H7 (cell line): ENCODE measurements at places on chromosomes 12 and 14. TPM values are rescaled to one million over a fixed set of nuclear protein-coding genes. Genes with fewer than 3 reads are reported as not detected.

- DNase-seq: no peak
These were observed 221.8 kb upstream of the SSTR1 start for GRCh38 chr14:37985826-37986470.

DNA sequence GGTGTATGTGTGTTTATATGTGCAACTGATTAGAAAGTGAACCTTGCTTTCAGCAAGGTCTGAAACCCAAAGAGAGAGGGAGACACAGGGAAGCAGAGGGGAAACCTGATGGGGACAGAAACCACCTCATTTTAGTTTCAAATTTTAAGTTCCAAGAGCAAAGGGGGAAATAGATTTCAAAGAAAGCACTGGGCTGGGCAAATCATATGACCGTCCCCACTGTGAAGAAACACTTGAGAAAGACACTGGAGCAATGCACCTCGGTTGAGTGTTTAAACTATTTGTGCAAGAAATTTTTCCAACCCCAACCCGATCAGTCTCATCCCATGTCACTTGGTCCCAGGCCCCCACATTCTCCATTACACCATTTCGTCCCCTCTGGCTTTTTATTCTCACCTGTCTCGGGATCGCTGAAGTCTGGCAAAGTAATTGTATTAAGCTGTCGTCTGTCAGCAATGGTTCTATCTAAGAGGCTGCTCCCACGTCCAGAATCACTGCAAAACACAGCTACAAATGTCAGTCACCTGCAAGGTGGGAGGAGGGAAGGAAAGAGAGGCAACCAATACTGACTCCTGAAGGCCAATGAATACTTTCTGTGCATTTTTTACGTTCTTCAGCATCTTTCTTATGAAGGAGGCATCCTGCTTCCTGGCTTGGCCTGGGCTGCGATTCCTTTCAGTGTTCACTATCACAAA, 205.7 kb downstream of the TTC7B start:
- no peak for DNase-seq

- DNase-seq: no peak
These were observed 3.0 kb downstream of the FIGNL2 start for GRCh38 chr12:51845482-51845881.

GRCh38 chr14:68519671-68520187, 273.1 kb downstream of the ZFP36L1 start:
- DNase-seq: no peak

DNA sequence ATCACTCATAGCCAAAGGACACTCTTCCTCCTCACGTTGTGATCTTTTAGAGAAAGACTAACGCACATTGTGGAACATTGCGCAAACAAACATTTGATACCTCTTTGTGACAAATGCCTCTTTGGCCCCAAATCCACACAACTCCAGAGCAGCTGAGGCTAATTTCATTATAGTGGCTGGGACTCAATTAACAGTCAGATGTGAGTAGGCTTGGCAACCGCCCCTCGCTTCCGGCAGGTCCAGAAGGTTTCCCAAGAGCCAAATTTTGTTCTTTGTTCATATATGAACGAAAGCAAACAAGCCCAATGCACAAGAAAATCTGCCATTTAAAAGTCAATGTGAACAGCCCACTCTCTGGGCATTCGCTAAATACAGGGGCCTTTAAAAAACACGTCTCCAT, 273.9 kb downstream of the GLT1D1 start:
- no peak for DNase-seq

DNA sequence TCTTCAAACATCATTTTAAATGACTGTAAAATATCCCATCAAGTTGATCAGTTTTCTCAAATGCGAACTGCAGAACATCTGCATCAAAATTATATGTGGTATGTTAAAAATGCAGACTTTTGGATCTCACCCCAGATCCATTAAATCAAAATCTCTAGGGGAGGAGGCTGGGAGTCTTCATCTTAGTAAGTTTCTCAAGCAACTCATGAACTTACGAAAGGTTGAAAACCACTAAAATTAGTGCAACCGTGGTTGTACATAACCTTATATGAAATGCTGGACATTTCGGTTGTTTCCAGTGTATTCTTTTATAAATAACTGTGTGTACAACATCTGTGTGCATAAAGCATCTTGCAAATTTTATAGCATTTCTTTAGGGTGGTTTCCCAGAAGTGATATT, 39.2 kb downstream of the ZFP36L1 start:
- no peak for DNase-seq

DNA sequence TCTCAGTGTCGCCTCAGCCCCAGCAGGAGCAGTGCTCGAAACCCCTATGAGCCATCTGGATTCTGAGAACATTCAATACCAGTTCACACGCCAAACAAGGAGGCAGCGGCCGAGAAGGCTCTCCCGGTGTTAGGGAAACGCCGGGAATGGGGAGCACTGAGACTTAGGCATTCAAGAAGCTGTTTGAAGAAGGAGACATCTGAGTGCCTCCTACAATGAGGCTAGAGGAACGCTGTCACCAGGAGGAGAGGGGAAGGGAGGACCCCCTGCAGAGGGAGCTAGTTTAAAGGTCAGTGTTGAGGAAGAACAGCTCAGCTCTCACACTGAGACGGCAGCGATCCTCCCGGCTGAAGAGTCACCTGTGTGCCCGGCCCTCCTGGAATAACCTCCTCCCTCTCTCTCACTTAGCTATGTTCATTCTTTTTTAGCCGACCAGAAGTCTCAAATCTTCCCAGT, 69.9 kb downstream of the SERPINA3 start:
- DNase-seq: peak; percentile 67

DNA sequence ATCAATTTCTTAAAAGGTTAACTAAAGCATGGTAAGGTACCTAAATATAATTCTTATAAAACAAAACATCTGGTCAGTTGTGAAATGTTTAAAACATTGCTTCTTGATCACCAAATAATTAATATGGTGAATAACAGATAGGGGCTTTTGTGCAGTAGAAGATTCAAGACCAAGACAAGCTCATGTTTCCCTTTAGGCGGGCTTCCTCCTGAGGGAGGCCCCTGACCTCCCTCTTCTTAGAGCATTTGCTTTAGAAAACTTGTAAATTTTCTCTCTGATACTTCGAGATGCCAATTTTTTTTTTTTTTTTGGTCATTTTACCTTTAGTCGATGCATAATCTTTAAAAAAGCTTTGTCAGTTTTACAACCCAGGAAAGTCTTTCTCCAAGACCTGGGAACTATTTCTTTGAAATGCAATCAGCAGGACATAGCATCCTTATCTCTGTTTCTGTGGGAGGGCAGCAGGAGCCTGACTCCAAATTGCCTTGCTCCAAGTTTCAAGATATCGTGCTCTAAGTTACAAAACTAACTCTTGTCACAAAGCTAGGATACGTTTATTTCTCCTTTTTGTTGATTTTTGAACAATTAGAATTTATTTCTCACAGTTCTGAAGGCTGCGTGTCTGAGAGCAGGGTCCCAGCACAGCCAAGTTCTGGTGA, 66.6 kb upstream of the BICD1 start:
- DNase-seq: peak; percentile 37

- DNase-seq: peak; percentile 91
These were observed 743 bp downstream of the PUS1 start for GRCh38 chr12:131929581-131930456.

DNA sequence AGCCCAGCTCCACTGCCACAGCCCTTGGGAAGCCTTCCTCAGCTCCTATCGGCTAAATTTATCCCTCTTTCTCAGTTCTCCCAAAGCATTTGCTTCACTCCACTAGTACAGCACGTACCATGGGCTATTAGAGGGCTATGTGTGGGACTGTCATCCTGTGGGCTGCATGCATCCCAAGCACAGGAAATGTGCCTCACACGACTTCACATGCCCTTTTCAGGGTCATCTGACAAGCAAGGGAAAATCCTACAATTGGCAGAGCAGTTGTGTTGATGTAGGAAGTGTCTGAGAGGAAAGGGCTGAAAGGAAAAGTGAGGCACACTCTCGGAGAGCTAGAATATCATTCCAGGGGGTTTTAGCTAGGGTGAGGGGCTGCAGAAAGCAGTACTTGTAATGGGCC, 47.6 kb downstream of the NINJ2 start:
- no peak for DNase-seq

GRCh38 chr12:109720152-109720856, 6.7 kb downstream of the FAM222A start:
- DNase-seq: no peak

DNA sequence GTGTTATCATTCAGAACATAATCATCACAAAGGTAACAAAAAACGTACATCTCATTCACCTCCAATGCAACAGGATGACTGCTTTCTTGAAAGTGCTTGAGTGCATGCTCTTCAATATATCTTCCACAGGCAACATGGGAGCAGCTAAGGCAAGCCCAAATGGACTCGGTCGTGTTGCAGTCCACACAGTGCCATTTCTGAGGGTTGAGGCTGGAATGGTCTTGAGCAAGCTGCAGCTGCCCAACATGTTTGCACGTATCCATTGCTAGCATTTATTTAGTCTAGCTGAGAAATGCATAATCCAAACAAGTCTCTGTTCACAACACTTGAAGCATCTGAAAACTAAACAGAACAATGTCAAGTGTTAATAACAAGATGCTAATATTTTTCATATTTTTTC, 17.3 kb downstream of the USP44 start:
- DNase-seq: no peak

DNA sequence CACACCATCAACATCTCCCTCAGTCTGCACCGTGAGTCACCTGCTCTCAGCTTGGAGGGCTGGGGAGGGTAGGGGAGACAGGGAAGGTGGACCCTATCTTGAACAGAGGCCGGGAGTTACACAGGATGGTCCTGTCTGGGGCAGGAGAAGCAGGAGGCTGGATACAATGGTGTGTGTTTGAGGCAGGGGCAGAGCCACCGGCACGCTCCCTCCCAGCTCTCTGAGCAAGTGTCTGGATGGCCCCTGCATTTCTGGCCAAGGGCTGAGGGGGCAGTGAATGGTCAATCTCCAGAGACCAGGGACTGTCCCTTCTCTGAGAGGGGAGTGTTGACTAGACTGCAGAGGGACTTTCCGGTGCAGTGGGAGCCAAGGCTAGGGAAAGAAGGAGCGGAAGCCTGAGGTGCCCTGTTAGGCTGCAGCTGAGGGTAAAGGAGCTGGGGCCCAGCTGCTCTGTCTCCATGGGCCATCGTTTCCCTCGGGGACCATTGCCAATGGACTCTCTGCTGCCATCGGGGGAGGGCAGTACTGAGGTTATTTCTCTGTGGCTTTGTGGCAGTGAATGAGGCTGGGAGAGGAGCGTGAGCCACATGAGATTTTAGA, 1.9 kb downstream of the LRP1-AS start:
- DNase-seq: no peak

DNA sequence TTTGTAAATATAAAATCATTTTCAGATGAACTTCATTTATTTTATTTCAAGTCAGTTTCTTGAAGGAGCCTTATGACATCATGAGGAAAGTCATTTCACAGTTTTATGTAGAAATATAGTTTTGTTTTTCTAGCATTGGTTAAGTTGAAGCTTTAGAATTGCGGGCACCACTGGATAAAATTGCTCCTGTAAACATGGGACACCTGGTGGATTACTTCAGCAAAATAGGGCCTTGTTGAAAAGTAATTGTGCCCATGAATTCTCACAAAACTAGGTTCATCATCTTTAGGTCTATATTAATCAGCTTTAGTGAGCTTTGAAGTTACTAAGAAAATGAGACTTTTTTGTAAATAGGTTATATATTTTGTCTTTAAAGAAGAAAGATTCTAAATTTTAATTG, 25.3 kb downstream of the CNTN1 start:
- no peak for DNase-seq

DNA sequence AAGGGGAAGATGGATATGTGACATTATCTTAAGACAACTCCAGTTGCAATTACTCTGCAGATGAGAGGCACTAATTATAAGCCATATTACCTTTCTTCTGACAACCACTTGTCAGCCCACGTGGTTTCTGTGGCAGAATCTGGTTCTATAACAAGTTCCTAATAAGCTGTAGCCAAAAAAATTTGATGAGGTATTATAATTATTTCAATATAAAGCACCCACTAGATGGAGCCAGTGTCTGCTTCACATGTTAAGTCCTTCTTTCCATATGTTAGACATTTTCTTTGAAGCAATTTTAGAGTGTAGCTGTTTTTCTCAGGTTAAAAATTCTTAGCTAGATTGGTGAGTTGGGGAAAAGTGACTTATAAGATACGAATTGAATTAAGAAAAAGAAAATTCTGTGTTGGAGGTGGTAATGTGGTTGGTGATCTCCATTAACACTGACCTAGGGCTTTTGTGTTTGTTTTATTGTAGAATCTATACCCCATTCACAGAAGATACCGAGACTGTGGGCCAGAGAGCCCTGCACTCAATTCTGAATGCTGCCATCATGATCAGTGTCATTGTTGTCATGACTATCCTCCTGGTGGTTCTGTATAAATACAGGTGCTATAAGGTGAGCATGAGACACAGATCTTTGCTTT, 36.9 kb downstream of the PSEN1 start:
- no peak for DNase-seq

GRCh38 chr14:61474701-61475100, 153.3 kb downstream of the PRKCH start:
- no peak for DNase-seq

DNA sequence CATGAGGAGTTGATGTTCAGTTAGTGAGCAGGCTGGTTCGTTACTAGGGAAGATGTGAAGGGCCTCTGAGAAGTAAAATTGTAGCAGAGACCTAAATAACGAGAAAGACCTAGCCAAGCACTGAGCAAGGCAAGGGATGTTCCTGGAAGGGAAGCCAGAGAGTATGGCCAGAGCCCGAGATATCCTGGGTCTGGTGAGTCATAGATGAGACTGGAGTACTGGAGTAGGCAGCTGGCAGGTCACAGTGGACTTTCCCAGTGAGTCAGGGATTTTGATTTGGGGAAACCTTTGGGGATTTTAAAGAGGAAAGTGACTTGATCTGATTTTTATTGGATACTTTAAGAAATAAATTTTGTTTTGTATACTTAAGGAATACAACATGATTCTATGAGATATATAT, 369.0 kb downstream of the DIO2 start:
- no peak for DNase-seq

ESR2 gene
- 0.07 TPM in 2 replicates for total RNA-seq

SLC6A13 gene
- not detected in 2 replicates for total RNA-seq

NUDT14 gene
- 30.4 and 33.6 TPM in 2 replicates for total RNA-seq

NOVA1 gene
- total RNA-seq: 4.7 and 6.9 TPM in 2 replicates

LMO3 gene
- total RNA-seq: 10.9 and 12.9 TPM in 2 replicates
